ENCODE measurements at places on chromosomes 2 and 18.

DNA sequence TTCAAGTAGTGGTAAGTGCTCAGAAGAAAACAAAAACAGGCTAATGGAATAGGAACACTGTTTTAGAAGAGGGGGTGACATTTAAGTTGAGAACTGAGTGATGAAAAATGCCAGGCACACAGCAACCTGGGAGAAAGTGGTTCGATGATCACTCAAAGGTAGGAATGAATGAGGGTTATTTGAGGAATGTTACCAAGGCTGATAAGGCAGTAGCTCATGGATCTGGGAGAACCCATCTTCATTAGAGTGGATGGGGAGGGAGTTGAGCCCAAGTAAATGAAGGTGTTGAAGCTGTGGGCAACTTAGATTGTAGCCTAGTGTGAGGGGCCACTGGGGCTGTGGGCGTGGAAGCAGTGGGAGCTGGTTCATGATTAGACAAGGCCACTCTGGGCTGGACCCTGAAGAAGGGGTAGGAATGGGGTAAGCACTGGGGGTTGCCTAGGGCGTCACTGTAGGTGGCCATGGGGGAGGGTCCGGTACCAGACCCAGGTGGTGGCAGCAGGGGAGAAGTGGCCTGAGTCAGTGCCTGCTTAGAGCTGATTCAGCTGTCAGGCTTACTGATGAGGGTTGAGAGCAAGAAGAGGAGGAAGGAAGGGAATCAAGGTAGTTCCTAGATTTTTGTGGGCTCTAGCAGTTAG lies 22.5 kb upstream of the LYPD6B start:
- no peak for DNase-seq

GRCh38 chr2:187581125-187581896 lies 27.1 kb upstream of the TFPI start:
- peak; percentile 5 for DNase-seq

DNA sequence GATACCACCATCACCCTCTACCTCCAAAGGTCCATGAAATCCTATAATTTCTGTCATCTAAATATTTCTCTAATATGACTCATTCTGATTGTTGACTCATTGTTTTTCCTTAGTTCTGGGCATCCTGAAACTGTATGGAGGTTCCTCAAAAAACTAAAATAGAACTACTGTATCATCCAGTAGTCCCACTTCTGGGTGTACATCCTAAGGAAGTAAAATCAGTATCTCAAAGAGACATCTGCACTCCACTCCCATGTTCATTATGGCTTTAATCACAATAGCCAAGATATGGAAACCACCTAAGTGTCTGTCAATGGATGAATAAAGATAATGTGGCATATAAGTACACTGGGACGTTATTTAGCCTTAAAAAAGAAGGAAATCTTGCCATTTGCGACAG lies 125.8 kb upstream of the MYO3B start:
- no peak for DNase-seq

- no peak for DNase-seq
Observed at GRCh38 chr2:85195956-85196355, 62.8 kb downstream of the TCF7L1 start.

DNA sequence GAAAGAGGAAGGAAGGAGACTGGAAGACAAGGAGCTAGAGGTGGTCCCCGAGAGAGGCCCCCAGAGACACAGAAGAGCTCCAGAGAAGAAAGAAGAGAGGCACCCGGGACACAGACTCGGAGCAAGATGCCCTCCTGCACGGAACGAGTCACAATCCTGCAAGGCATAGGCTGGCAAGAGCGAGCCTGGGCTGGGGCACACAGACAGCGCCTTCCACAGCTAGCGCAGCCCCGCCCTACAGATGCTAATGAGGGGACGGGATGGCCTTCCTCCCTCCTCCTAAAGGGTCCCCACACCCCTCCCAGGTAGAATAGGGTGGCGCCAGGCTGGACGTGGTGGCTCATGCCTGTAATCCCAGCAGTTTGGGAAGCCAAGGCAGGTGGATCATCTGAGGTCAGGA lies 19.8 kb upstream of the GPR17 start:
- DNase-seq, result no peak

DNA sequence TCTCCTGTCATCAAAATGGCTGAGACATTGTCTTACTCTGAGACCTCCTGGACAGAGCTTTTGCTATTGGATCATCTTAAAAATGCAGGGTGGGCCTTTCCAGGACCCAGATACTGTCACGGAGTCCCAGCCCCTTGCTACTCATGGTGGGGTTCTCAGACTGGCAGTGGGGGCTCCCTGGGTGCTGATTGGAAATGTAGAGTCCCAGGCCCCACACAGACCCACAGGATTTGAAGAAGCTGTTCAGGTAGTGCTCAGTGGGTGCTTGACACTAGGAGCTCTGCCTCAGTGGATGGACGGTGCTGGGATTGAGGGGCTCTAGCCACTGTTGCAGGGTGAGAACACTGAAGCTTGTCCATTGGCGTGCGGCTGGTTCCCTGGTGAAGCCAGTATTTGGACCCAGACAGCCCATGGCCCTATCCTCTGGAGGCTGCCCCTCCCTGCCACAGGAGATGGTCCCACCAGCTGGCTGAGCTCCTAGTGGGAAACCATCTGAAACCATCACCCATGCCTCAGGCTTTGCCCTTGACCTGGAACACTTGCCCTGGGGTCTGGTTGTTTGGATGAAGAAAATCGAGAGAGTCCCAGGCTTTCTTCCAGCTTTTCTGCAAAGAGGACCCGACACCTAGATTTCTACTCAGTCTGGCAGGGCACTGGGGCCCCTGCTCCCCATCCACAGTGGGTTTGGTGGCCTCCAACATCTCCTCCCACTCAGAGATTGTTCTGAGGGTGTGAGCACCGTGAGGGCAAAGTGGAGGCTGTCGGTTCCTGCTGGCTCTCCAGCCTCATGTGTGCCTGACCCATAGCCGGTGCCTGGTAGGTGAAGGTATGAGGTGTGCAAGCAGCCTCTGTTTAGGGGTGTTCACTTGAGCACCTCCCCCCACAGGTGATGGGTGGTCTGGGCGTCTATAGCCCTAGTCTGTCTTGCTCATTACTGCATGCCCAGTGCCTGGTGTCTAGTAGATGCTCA lies 30.1 kb downstream of the MROH2A start:
- no peak for DNase-seq

DNA sequence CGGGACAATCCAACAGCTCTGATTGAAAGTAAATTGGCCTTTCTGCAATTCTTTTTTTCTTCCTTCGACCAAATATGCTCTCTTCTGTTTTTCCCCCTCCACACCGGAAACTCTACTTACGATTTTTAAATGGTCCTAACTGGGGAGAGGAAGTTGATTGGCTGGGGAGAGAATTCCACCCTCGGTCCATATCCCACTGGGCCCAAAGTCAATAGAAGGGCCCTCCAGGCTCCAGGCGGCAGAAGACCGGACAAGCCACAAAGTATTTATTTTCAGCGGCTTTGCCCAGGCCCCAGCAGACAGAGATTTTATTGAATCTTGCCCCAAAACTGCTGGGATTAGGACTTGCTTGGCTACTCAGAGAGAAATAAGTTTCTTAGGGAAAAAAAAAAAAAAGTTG lies 37.1 kb upstream of the SMAD7 start:
- DNase-seq, result no peak

DNA sequence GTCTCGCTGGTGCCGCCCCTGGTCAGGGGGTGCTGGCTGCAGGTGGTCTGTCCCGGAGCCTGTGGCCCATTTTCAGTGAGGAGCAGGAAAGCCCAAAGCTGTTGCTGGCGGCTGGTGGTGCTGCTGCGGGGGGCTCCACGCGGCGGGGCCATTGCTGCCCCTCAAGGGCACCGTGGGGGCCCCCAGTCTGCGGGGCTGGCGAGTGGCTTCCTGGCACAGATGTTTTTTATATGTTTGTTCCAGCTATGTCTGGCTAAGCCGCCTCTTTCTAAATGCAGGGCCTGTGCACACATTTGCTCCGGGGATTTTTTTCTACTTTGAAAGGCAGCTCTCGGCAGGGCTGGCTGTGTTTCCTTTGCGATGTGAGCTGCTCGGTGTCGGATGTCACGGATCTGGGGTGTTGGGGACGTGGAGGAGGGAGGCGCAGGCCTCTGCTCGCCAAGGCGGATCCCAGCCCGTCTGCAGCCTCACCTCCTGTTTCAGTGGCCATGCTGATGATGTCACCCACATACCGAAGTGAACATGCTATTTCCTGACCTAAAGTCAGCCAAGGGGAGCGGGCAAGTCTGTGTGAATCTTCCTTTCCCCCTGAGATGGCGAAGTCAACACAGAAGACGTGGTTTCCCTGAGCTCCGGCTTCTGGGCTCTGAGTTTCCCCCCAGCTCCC lies 112.0 kb upstream of the CTDP1 start:
- no peak for DNase-seq

GRCh38 chr18:76450452-76451395 lies 44.3 kb downstream of the ZNF516 start:
- peak; percentile 13 for DNase-seq

DNA sequence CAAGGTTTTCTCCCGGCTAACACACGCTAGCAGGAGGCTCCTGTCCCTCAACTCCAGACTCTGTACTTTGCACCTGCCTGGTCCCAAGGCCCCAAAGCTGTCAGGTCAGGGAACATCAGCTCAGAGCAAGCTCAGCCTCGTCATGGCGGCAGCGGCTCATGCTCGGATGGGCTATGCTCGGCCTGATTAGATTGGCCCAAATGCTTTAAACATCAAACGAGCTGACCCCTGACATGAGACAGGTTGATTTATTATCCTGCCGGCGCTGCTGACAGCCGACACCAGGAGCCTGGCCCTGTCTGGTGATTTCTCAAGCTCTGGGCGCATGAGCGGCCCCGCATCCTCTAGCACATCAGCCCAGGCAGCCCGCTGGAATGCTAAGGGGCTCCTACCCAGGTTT lies 436.4 kb downstream of the EIPR1 start:
- no peak for DNase-seq

DNA sequence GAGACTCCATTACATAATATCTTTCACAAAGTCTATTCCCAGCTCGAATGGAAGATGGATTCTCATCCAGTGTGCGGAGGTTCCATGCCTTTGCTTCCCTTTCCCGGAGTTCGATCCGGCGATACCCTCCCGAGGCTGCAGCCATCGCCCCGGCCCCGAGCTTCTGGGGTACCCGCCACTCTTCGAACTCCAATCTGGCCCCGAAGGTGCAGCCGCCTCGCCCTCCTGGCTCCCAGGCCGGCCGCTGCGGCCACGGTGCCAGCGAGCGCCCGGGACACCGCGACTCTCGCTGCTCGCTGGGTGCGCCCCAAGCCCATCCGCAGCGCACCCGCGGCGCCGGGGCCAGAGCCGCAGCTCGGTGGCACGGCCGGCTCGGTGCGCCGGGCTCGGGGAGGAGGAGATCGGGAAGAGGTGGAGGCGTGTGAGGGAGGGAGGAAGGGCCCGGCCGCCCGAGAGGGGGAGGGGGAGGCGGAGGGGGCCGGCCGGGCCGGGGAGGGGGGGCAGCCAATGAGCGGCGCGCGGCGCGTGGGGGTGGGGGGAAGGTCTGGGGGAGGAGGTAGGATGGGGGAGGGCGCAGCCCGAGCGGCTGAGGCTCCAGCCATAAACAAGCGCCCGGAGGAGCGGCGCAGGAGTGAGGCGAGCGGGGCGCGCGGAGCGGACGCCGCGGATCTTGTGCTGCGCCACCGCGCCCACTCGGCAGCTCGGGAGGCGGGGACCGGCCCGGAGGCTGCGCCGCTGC lies at the start of gene CRIM1:
Gene CRIM1 (plus strand): TSS at position 628 of the 739 bp plus-strand sequence. CDS start 515 bp downstream, outside the sequence.
- DNase-seq, result peak; percentile 42

DNA sequence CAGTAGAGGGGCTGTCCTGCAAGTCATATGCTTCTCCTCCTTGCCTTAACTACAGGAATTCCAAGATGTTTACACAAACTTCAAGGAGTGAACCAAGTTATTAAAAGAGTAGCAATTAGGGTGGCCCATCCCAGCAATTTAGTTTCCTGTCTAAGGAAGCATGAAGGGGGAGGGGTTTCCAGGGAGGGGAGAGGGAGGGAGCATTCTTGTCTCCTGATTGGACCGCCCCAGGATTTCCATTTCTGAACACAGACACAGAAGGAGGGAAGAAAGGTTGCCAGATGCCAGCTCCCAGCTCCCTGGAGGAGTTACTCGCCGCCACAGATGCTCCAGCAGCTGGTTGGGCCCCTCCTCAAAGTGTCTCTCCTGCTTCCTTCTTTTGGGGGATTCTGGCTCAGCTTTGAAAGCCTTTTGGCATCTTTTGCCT lies 107.6 kb downstream of the TRIB2 start:
- DNase-seq, result no peak

GRCh38 chr2:237435844-237436587 lies 22.1 kb upstream of the COL6A3 start:
- DNase-seq, result no peak

DNA sequence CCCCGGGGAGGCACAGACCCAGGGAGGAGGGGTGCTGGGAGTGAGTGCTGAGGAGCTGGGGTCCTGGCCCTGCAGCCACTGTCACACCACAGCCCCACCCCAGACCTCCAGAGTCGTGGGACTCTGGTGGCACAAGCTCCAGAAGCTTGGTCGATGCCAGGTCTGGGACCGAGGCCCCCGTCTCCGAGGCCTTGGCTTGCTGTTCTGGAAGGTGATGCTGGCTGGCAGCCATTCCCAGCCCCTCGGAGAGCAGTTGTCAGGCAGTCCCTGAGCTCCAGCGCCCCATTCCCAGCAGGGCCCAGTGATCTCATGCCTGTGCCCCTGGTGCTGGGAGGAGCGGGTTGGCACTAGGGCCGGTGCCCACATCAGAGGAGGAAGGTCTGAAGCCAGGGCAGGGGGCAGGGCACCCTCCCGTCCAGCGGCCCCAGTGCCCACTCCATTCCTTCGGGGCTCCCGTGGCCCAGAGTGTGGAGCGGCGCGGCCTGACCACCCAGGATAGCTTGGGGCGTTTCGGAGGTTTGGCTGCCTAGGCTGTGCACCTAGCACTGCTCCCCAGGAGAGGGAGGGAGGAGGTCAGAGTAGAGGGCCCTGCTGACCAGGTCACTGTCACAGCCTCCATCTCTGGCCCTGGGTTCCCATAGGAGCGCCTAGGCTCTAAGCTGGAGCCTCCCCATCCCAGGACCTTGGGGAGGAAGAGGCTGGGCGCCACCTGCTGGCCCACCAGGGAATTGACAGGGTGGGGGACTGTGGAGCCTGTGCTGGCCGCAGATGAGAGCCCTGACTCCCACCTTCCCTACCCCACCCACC lies 16.8 kb upstream of the ALPI start:
- peak; percentile 34 for DNase-seq

DNA sequence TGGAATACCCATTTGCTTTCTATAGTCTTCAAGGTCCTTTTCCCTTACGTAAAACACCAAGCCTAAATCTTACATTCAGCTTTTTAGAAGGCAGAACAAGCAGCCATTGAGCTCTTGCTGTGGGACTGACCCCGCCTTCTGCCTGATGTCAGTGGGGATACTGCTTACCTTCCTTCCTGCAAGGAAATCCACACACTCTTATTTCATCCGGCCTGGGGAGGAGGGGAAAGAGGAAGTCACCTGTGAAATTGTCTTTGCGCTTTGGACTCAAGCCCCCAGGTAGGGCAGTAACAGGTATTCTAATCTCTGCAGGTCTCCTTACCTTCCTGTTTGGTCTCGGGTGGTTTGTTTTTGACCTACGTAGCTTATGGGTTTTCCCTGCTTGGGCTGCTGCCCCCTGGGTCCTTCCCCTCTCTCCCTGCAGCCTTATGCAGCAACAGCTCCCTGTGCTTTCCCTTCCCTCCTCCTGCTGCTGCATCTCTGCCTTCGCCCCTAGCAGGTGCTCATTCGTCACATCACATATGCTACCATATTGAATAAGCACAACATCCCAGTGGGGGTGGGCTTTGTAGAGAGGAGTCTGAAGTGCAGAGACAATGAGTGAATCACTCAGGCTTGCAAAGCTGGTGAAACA lies 402.5 kb upstream of the TRIB2 start:
- no peak for DNase-seq
